Epithelial cell of esophagus (primary cell): ENCODE measurements at places on chromosomes 13 and 19.

DNA sequence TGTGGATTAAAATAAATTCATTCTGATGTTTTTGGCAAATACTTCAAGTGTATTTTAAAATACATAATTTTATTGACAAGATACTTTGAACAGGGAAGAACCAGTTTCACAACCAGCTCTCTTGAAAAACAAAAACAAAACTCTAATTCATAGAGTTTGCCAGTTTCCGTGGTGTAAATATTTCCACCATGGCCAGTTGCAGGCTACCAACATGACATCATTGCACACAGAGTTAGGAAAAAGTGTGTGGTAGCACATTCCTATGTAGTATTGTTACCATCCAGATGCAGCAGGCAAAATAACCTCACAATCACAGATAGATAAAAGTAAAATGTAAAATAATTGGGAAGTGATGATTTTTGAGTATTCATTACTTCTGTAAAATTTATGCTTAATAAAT is 7.7 kb upstream of the RNF113B start:
- no peak for DNase-seq

GRCh38 chr13:33723365-33723764 is 94.6 kb upstream of the RFC3 start:
- DNase-seq: no peak

GRCh38 chr19:3013263-3013725 is 15.8 kb downstream of the TLE2 start:
- no peak for DNase-seq

DNA sequence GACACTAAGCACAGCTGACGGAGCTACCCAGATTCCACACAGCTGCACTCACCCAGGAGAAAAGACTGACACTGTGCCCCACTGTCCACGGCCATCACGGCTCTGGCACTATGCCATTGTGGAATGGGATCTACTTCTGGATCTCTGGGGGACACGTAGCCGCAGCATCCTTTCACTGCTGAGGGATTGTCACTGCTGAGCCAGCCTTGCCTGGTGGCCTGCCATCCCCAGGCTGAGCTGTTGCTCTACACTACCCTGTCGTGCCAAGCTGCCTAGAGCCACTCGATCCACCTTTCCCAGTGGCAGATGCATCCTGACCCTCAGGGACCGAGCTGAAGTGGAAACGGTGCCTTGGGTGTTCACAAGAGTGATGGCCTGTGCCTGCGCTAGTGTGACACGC is 5.0 kb upstream of the LILRB5 start:
- no peak for DNase-seq

DNA sequence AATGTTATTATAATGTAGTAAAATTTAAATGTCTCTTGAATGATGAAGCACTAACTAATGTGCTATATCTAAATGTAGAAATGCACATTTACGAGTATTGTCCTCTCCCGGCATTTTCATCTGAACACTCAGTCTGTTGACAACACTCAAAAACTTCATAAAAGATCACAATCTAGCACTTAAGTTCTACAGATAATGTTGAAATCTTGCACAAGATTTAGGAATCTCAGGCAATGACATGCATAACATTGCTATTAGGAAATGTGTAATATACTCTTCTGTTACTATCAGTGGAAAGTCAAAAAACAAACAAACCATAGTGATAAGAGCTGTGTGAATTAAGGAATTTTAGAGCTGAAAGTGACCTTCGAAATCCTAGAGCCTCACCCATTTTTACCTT is 37.5 kb upstream of the XPO4 start:
- peak; percentile 47 for DNase-seq

- peak; percentile 97 for DNase-seq
Measured at GRCh38 chr19:45177817-45178261, at the start of gene TRAPPC6A. Gene TRAPPC6A, minus strand, starts transcription at chr19:45178237. Its CDS starts 19 bp downstream, at chr19:45178218.

DNA sequence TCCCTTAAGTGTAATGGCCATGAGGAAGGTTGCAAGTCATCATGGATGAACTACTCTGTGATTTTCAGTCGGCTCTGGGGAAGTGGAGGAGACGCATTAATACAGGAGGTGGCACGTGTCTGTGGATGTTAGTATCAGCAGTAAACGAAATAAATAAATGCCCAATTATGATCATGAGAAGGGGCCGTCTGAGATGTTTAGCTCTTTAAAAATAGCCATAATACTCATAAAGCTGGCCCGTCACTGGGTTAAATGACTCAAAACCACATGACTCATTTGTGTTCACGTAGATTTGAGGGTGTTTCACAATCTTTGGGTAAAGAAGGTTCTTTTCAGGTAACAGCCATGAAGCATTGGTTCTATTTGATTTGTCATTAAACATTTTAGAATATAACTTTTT is 620.6 kb downstream of the GPC6 start:
- peak; percentile 89 for DNase-seq

DNA sequence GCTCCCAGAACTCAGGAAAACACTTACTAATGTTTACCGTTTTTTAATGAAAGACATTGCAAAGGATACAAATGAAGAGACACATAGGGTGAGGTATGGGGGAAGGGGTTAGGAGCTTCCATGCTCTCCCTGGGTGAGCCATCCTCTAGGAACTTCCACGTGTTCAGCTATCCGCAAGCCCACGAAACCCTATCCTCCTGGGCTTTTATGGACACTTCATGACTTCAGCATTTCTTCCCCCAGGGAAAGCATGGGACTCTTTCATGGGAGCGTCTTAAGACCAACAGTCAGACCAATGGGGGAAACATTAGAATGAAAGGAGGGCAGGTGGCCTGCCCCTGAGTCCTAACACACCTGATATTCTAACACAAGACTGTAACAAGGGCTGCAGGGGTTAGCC is 6.6 kb upstream of the ESD start:
- peak; percentile 16 for DNase-seq

DNA sequence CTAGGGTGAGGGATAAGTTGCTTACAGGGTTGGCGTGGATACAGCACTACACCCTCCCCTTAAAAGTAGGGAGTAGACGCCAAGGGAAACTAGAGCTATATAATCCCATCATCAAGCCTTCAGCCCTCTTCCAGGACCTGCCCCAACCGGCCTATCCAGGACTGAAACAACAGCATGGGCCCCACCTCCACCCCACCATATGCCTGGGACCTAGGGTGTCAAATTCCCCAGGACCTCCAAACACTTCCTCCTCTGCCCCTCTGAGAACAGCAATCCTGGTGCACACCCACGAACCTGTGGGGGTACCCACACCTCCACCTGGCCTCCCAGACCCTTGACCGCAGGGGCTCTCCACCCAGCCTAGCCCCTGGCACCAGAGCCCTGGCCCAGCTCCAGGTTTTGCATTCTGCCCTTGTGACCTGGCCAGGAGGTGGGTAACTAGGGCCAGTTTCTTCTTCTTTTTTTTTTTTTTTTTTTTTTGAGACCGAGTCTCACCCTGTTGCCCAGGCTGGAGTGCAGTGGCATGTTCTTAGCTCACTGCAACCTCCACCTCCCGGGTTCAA is 1.4 kb upstream of the CYP2F1 start:
- DNase-seq: no peak
